Activated T-helper 1 cell treated with Interleukin-2 at 50 U/mL for 16 hours (primary cell): ENCODE measurements at places on chromosomes 11 and 22.

GRCh38 chr11:45017329-45017728 lies 66.6 kb upstream of the TP53I11 start:
- no peak for DNase-seq

DNA sequence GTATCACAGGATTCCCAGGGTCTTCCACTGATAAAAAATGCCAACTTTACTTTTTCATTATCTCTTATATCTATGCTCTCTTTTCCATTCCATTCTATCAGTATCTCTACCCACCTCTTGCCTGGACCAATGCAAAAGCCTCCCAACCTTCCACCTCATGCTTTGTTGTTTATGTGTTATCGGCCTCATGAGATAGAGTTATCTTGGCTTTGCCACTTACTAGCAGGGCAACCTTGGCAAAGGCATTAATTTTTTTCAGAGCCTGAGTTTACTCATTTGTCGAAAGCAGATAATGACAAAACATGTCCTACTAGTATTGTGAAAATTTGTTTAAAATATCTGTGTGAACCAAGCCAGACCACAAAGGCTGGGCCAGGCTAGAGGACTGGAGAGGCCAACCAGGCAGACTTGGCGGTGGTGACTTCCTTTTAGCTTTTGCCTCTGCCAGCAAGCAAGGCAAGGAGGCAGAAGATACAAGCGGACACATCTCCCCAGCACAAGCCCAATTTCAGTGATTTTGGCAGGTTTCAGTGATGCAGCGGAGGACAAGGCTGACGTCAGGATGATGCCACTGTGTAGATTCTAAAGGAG lies 106.9 kb downstream of the ADAMTS15 start:
- DNase-seq = no peak

GRCh38 chr22:22023581-22024137 lies 41.1 kb upstream of the TOP3B start:
- no peak for DNase-seq

DNA sequence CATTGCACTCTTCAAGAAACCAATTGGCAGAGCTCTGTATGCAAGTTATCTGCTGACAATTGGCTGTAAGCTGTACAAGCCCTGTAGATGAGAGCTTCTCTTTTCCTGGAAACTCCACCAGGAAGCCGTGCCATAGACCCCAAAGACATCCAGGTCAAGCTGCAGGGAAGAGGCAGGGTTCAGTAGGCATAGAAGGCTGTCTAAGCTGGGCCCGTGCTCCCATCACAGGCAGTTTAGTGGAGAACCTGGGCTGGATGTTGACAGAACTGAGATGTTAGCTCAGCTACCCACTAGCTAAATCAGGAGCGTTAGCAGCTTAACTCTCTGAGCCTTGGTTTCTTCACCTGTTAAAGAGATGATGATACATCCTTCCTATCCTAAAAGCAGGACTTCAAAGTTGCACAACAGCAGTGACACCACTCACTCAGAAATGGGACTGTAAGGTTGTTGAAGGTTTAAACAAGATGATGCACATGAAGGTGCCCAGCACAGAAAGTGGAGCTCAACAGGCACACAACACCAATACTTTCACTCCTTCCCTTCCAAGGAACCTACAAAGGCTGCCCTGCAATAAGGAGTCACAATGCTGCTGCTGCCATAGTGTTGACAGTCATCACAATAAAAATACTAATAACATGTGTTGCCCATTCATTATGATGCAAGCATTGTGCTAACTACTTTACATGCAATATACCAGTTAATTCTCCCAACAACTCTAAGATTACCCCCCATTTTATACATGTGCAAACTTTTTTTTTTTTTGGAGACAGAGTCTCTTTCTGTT lies 115.4 kb downstream of the ZBTB16 start:
- DNase-seq = no peak

DNA sequence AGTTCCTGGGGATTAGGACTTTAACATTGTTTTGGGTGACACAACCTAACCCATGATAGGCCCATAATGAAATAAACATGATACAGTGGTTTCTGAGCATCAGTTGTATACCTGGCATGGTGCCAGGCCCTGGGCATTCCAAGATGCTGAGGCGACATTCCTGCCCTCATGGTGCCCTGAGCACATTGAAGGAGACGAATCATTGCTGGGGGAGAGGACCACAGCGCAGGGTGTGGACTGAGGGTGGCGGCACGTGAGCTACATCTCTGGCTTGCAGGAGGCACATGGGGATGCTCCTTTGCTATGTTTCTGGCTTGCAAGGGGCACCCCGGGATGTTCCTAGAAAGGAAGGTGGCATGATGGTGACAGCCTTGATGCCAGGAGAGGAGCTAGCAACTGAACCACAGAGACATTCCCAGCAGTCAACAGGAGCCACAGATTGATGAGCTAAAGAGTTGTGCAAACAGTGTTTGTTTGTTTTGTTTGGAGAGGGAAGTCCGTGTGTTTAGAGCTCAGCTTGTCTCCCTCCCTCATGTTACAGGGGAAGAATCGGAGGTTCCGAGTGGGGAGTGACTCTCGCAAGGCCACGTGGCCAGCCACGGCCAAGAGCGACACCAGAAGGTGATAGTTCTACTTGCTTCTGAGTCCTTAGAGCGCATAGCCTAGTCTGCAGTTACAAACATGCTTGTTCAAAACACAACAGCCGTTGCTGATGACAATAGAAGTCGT lies 106.4 kb downstream of the MIAT start:
- DNase-seq = no peak

DNA sequence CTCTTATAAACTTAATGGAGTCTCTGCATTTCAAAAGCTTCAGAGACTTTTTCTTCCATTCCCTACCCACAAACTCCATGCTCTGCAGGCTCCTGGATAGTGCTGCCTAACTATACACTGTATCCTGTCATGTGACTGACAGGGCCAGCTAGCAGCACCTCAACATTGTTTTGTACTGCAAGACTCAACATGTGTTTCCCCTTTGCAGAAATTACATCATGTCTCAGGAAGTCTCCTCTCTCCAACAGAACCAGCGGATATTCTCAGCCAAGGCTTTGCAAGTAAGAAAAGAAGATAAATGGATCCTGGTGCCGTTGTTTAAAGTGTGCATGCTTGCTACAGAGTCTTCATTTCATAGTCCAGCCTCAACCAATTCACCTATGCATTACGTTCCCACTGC lies 164.0 kb upstream of the UBASH3B start:
- DNase-seq = no peak

- DNase-seq = no peak
Observed at GRCh38 chr11:79276736-79277325, 164.0 kb downstream of the TENM4 start.

GRCh38 chr11:28223577-28223976 lies 115.4 kb downstream of the METTL15 start:
- DNase-seq = no peak

- no peak for DNase-seq
Observed at GRCh38 chr22:46072981-46073682, 77.2 kb upstream of the PPARA start.

DNA sequence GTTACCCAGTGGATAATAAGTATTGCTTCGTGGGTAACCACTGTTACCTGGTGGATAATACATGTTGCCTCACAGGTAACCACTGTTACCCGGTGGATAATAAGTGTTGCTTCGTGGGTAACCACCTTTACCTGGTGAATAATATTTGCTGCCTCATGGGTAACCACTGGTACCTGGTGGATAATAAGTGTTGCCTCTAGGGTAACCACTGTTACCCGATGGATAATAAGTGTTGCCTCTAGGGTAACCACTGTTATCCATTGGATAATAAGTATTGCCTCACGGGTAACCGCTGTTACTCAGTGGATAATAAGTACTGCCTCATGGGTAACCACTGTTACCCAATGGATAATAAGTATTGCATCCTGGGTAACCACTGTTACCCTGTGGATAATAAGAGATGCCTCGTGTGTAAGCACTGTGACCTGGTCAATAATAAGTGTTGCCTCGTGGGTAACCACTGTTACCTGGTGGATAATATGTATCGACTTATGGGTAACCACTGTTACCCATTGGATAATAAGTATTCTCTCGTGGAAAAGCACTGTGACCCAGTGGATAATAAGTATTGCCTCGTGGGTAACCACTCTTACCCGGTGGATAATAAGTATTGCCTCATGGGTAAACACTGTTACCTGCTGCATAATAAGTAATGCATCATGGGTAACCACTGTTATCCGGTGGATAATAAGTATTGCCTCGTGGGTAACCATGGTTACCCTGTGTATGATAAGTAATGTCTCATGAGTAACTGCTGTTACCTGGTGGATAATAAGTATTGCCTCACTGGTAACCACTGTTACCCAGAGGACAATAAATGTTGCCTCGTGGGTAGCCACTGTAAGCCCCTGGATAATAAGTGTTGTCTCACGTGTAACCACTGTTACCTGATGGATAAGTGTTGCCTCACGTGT lies 20.1 kb upstream of the NXPE4 start:
- no peak for DNase-seq

- DNase-seq = no peak
Observed at GRCh38 chr22:43957871-43958270, 2.6 kb downstream of the SAMM50 start.

GRCh38 chr22:33492210-33492651 lies 428.0 kb downstream of the LARGE1 start:
- DNase-seq = no peak

DNA sequence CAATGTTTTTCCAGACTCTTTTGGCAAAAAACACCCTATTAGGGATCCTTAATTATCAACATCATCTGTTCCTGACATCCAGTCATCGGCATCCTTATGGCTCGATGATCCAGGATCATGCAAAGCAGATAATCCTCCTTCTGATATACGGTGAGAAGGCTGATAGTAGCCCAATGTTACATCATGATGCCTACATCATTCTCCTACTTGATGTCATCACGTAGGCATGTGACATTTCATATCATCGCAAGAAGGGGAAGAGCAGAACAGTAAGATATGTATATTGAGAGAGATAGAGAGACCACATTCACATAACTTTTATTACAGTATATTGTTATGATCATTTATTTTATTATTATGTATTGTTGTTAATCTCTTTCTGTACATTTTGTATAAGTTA lies 168.6 kb downstream of the ADAMTS15 start:
- no peak for DNase-seq

DNA sequence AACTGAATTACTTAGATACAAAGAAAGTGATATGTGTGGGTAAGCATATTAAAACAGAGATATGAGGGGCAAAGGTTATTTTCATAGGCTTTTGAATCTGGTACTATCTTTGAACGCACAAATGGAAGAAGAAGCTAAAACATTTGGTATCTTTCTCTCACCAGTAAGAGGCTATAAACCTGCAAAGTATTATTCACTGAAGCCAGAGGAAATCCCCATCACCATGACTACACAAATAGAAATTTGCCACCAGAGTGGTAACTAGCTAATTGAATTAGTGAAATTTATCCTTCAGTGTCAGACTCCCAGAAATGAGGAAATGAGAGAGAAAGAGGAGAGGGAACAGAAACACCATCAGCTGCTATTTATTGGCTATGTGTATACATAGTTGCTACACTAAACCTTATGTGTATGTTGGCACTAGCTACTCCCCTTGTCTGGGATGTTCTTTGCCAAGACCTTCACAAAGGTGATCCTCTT lies 503.4 kb downstream of the DLG2 start:
- no peak for DNase-seq

DNA sequence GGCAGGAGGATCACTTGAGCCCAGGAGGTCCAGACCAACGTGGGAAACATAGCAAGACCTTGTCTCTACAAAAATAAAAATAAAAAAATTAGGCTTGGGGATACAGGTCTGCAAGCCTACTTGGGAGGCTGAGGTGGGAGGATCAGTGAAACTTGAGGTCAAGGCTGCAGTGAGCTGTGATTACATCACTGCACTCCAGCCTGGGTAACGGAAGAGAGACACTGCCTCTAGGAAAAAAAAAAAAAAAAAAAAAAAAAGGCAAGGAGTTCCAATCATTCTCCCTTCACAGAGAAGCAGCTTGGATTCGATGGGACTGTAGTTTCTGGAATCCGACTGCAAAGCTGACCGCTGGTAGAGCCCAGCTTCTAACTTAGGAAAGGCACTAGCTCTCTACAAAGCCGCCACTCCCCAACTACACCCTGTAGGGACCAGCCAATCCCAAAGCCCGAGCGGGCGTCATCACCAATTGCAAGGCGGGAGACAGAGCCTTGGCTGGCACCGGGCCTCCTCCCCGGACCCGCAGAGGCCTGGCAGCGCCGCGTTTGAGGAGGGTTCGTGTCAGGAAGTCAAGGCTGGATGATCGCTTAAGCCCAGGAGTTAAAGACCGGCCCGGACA lies 716 bp upstream of the DDB2 start:
- peak; percentile 71 for DNase-seq

DNA sequence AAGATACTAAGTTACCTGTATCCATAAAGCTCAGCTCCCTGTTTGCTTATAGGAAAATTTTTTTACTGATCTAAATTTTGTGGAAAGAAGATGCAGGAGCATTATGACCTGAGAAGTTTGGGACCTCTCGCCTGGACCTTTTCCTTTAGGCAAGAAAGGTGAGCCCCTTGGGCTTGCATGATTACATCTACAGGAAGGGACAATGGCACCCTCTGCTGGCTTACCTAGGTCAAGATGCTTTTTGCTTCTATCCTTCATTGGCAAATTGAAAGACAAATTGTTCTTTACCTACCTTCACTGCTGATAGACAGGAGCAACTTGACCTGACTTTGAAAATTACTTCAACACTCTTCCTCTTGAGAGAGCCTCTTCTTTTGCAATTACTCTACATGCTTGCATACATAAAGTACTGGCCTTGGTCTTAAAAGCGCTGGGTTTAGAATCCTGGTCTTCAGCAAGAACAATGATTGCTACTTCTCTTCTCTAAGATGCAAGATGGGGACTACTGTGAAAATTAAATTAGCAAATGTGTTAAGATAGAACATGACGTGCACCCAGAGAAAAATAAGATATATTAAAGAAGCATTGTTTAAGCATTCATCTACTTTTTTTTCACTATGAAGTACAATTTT lies 147.2 kb downstream of the TRPC6 start:
- no peak for DNase-seq

DNA sequence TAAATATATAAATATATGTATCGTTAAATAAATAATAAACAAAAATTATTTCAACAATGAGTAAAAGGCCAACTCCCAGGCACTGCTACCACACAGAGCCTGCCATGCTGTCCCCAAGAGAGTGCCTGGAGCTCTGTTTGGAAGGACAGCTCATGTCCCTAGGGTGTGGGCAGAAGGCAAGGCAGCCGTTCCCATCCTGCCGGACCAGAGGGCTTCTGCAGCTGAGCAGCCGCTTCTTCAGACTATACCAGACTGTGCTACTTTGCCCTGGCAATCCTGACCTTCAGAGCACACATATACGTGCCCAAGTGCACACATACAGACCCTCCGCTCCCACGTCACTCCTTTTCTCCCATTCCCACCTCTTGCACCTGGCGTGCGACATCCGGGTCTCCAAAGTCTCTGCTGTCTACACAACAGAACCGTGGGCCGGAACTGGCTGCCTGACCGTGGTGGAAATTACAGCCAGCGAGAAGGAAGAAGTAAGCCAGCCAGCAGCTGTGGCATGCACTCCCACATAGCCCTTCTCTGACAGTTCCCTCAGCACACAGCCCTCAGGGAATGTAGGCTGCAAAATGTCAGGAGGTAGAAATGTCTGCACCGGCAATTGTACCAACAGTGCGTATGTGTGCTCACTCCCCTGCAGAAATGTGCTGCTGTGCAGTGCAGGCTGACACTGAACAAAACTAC lies 24.0 kb downstream of the PAX6 start:
- DNase-seq = no peak

- no peak for DNase-seq
Observed at GRCh38 chr11:22304337-22304961, 33.7 kb upstream of the SLC17A6 start.

- no peak for DNase-seq
Observed at GRCh38 chr22:44952863-44953746, 56.7 kb downstream of the PHF21B start.

GRCh38 chr11:102610200-102610599 lies 14.9 kb downstream of the MMP20 start:
- no peak for DNase-seq
